ENCODE measurements at places on chromosomes 3 and 15.

DNA sequence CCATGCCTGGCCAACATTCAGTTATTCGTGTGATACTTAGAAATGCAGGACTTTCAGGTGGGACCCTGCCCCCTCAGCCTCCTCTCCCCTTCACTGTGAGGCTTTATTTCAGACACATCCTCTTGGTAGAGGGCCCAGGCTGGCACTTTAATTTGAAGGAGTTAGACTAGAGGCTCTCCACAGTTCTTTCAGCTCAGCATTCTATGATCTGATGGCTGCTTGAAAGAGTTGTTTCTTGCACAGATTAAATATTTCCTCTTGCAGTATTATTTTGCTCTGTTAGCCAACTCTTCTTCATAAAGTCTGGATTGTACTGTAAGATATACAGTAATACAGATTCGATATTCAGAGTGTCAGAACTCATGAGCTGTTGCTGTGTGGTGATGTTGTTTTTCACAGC, 35.1 kb downstream of the CTDSPL start:
- DNase-seq: no peak

DNA sequence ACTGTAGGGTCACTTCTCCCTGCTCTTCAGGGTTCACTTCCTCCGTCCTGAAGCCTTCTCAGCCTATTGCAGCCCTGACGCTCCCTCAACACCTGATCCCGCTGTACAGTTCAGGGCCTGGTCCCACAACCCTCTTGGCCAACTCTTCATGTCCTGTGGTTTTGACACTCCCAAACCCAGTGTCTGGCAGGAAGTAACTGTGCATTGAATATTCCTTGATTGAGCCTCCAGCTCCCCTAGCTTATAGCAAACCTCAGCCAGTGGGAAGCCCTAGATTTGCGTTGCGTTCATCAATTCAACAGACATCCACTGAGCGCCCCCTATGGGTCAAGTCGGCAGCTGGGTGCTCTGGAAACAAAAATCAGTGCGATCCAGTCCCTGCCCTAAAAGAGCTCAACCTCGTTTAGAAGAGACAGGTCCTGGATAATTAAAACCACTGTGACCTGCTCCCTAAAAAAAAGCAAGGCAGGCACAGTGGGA, 13.5 kb downstream of the UBAP1L start:
- no peak for DNase-seq

- no peak for DNase-seq
These were observed 30.6 kb upstream of the GATA2 start for GRCh38 chr3:128523591-128523990.

DNA sequence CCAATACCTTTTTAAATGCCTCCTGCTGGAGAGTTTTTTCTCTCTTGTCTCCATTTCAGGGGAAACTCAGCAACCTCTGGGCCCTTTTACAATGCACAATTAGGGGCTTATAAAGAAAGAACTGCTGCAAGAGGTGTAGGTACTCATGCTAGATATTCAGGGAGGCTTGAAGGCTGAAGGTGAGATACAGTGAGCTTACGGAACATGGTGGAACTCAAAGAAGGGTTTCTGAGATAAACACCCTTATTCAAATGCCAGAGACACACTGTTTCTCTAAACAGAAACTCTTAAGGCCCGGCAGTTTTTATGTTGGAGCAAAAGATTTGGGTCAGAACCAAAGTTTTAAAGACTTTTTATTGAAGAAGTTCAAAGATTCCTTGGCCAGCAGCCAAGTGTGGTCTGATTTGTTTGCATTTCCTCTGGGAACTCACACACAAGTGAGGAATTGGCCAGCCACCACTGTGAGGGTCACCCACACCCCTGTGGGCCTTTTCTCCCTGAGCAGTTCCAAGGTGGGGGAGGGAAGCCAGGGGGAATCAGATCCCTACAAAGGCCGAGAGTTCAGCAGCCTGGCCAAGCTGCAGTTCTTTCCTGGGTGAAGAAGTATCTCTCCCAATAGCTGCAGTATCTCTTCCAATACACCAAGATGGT, 47.8 kb downstream of the TNFAIP8L3 start:
- no peak for DNase-seq

- no peak for DNase-seq
These were observed 77.3 kb downstream of the APBA2 start for GRCh38 chr15:28962851-28963710.

GRCh38 chr3:85567071-85567676, 608.4 kb downstream of the CADM2 start:
- no peak for DNase-seq

- DNase-seq: no peak
These were observed 96.3 kb upstream of the DLG1 start for GRCh38 chr3:197394464-197395321.

- DNase-seq: no peak
These were observed 32.9 kb upstream of the SKOR1 start for GRCh38 chr15:67792250-67792942.

DNA sequence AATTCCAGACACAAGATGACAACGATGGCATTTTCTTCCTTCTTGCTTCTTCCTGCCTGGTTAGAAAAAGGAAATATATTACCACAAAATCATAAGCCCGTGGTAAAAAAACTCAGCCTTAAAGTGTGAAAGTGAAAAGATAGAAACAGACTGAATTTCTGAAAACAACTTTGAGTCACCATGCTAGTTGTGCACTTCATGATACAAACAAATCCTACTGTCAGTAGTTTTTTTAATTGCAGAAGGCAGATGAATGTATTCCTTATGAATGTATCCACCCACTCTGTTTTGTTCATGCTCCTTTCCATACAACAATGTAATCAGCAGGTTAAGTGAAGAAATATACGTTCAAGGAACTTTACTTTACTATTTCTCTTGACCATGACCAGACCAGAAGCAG, 1144.7 kb downstream of the OTOL1 start:
- DNase-seq: no peak

DNA sequence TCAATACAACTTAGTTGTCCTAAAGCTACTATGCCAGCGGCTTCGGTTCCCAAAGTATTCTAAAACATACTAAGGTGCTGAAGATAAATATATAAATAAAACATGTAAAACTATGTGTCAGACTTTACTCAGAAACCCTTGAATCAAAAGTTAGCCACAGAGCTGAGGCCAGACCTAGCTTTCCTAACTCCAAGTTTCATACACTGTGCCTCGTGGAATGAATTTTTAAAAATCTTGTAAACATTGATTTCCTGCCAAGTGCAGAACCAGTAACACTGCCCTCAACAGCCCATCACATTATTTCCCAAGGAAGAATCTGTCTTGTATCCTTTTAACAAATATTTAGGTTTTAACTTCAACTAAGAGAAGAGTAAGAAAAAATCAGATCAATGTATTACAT, 36.4 kb downstream of the TAMM41 start:
- DNase-seq: no peak

DNA sequence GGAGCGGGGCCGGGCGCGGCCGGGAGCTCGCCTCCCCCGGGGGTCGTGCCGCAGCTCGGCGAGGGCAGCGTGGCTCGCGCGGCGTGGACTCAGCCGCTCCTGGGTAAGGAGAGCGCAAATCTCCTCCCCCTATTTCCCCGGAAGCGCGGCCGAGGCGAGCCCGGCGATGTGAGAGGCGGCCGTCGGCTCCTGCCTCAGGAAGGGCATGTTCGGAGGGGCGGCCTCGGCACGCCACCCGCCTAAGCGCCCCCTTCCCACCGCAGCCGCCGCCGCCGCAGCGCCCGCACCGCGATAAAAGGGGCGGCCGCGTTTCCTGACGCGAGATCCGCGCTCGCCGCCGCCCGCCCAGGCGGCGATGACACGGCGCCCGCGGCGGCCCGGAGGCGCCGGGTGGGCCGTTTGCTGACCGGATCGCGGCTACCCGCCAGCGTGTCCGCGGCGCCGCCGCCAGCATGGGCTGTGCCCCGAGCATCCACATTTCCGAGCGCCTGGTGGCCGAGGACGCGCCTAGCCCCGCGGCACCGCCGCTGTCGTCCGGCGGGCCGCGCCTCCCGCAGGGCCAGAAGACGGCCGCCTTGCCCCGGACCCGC, at the start of gene PDE8A:
TSS of gene PDE8A (plus strand) at position 146 of the 590 bp plus-strand sequence. CDS start at position 453, 307 bp downstream.
- DNase-seq: no peak

DNA sequence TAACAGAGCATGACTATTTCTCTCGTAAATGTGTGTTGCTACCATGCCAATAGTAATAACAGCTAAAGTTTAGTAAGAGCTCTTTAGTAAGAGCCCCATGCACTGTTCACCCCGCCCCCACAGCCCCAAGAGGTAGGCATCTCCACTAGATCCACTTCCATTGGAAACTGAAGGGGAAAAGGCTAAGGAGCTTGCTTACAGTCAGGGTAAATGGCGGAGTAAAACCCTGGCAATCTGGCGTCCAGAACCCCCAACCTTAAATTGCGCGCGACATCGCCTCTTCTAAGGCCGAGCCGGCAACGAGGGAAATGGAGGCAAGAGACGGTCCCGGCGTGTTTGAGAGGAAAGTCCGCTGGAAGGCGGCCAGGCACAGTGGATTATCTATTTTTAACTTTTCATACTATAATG, 654 bp upstream of the C3orf38 start:
- DNase-seq: no peak

- no peak for DNase-seq
These were observed 476.7 kb downstream of the OCA2 start for GRCh38 chr15:27622371-27622770.

GRCh38 chr3:32138545-32139104, 32.2 kb downstream of the GPD1L start:
- DNase-seq: no peak

- DNase-seq: peak; percentile 22
These were observed 35.6 kb upstream of the RAB11A start for GRCh38 chr15:65833501-65834205.

DNA sequence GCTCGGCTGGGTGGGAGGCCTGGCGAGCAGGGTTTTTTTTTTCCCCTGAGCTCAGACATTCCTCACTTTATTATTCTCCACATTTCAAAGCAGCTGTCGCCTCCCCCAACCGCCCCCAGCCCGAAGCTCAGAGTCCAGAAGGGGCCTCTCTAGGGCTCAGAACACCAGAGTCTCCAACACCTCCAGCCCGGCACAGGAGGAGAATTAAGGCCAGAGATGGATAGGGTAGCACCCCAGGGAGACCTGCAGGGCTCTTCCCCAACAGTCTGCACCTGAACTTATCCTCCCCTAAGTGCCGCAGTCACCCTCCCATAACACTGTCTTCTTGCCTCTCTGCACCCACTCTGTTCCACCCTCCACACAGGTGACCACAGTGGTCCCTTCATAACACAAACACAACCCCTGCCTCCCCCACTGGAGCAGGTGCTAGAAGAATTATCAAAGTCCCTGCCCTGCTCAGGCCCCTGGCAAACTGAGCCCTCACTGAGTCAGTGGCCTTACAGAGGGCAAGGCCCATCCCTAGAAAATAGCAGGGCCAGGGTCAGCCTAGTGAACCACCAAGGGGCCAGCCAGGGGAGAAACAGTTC, 14.1 kb downstream of the MYL3 start:
- no peak for DNase-seq

DNA sequence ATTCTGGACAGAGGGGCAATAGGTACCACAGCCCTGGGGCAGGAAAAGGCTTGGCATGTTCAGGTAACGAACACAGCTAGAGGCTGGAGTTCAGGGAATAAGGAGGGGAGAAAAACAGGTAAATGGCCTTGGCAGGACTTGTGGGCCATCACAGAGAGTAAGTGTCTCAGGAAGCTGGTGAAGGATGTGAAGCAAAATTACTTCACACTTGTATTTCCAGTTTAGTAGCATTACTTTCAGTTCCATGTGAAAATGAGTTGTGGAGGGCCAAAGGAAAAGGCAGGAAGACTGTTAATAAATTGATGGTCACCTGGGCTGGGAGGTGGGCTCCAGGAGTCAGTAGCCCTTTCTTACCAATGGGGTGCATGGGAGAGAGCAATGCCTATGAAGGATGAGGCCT, 25.6 kb downstream of the TRIM42 start:
- no peak for DNase-seq

- no peak for DNase-seq
These were observed 171.8 kb upstream of the PROK2 start for GRCh38 chr3:71956716-71957115.

- DNase-seq: peak; percentile 10
These were observed at the start of gene ENTPD3 for GRCh38 chr3:40387001-40387894. Gene ENTPD3 (plus strand): TSS chr3:40387184. CDS start chr3:40388058, 874 bp downstream.

DNA sequence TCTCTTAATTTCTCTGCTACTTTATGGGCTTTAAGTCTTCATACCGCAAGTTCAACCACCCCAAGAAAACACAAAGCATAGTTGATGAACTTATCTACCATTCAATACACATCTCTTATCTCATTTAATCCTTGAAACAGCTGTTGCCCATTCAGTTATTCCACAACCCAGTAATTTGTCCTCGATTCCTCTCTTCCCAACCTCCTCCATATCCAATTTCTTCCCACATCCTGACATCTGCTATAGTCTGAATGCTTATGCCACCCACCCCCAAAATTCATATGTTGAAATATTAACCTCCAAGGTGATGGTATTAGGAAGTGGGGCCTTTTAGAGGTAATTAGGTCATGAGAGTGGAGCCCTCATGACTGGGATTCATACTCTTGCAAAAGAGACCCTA, 345.4 kb downstream of the ERC2 start:
- no peak for DNase-seq

GRCh38 chr3:170485696-170486095, 67.0 kb downstream of the CLDN11 start:
- DNase-seq: no peak

DNA sequence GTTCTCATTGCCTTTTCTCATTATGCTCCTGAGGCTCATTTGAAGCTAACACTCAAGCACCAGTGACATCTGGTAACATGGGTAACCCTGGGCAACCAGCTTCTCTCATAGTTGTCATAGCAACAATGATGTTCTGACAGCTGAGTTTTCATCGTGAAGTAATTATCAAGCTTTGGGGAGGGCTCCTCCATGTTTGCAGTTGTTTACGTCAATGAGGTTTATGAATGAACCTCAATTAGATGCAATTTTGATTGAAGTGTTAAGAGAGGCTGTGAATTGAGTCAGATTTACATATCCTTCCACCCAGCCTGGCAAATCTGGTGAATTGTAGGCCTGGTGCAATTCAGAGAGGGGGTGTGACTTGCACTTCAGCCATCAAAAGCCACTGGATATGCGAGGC, 119.3 kb upstream of the CHD2 start:
- no peak for DNase-seq

GRCh38 chr15:59678620-59679019, 10.5 kb downstream of the BNIP2 start:
- no peak for DNase-seq

GRCh38 chr3:194204042-194204987, 68.4 kb downstream of the HES1 start:
- no peak for DNase-seq

GRCh38 chr3:39325236-39325635, 4.3 kb upstream of the CCR8 start:
- DNase-seq: no peak

- DNase-seq: no peak
These were observed 12.2 kb downstream of the CBLB start for GRCh38 chr3:105856605-105857004.

Measured in stimulated activated CD4-positive, alpha-beta T cell treated with anti-CD3 and anti-CD28 coated beads, TNF-alpha, amount 100 ng/mL, for 1 hour (primary cell).